ENCODE measurements at places on chromosomes 3 and 15. TPM values are rescaled to one million over a fixed set of nuclear protein-coding genes. Genes with fewer than 3 reads are reported as not detected.

TTC23 gene
- 26.9 TPM for total RNA-seq

SLC9A9 gene
- 24.3 TPM for total RNA-seq

MANF gene
- 81.0 TPM for total RNA-seq

LRRIQ4 gene
- under 0.01 TPM for total RNA-seq

SH2D7 gene
- total RNA-seq, result not detected

ZNF80 gene
- not detected for total RNA-seq

Data from articular chondrocyte of knee joint (primary cell).